Activated T-helper 1 cell treated with anti-CD3 and anti-CD28 coated beads, Interleukin-12 subunit alpha, Interleukin-12 subunit beta, Interleukin-2, Interleukin-4 antibody, amounts not matched to agents 30 ng/mL and 10 ng/mL and 1 ng/mL, durations not matched to agents 14 hours and 24 hours and 36 hours (primary cell): ENCODE measurements at places on chromosomes 4 and X.

GRCh38 chr4:172601195-172601594, 567.4 kb upstream of the GALNT7 start:
- no peak for DNase-seq

GRCh38 chrX:30580641-30581040, 3.1 kb upstream of the TASL start:
- DNase-seq: no peak

- no peak for DNase-seq
Measured at GRCh38 chr4:154727540-154727939, 16.3 kb upstream of the LRAT start.

GRCh38 chr4:68490826-68491457, 43.7 kb downstream of the TMPRSS11E start:
- DNase-seq: no peak

DNA sequence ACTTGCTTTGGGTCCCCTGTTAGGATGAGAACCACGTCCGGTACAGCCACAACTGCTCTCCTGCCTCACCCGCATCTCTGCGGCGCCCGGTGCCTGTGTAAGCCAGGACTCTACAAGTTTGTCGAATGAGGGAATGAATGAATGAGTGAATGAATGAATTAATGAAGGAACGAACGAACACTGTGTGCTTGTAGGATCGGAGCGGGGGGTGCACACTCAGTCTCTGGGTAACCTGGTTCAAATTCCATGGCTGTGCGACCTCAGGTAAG, 201.4 kb upstream of the PSAPL1 start:
- DNase-seq: no peak

GRCh38 chr4:145665773-145666172, 14.2 kb upstream of the C4orf51 start:
- no peak for DNase-seq
